NCI-H187 treated with DMSO at 0.1 percent for 48 hours (cell line): ENCODE measurements at places on chromosomes 11 and 22.

GRCh38 chr11:64856382-64857227 lies 12.2 kb upstream of the CDC42BPG start:
- no peak for DNase-seq

DNA sequence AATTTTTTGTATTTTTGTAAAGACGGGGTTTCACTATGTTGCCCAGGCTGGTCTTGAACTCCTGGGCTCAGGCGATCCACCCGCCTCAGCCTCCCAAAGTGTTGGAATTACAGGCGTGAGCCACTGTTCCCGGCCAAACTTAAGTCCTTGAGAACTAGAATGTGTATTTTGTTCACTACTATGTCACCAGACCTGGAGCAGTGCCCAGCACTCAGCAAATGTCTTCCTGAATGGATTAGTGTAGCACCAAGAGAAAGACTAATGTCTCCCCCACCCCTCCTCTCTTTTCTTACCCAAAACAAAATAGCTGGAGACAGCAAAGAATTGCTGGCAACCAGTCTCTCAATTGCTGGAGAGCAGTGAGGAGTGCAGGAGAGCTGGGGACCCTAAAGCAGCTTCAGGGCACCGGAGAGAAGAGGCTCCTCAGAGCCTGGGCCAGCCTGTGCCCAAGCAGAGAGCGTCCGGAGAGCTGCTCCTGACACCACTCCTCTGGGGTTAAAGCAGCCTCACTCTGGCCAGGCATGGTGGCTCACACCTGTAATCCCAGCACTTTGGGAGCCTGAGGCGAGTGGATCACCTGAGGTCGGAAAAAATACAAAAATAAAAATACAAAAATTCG lies 14.9 kb downstream of the SLC25A18 start:
- no peak for DNase-seq

GRCh38 chr11:61480994-61481335 lies 27.6 kb upstream of the LRRC10B start:
- peak; percentile 61 for DNase-seq

GRCh38 chr11:112634995-112635737 lies 326.1 kb upstream of the NCAM1 start:
- no peak for DNase-seq

DNA sequence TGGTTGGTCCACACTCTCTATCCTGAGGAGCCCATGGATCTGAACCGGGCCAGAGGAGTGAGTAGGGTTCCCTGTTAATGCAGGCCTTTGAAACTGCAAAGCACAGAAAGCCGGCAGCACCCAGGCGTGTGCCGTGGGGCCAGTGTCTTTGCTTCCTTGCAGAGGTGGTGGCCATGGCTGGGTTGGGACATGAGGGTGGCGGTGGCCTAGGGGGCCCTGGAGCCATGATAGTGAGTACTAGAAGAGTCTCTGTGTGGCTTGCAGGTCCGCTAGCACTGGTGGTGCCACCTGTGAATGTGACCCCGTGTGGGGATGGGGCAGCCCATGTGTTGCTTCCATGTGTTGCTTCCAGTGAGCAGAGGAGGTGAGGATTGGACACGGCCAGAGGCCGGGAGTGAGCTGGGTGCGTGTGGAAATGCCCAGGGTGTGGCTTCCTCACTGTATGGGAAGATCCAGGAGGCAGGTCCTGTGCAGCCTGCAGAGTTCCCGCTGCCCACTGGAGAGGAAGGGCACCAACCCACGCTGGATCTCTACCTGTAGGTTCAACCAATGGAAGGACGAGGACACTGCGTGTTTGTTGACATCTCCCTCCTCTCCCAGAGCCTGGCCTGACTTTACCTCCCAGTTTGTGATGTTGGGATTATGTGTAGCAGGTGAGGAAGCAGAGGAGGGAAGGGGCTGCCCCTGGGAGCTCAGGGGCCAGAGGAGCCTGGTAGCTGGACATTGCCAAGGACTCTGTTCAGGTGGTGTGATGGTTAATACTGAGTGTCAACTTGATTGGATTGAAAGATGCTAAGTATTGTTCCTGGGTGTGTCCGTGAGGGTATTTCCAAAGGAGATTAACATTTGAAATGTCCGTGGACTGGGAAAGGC lies 796.6 kb downstream of the TBC1D22A start:
- DNase-seq, result no peak

DNA sequence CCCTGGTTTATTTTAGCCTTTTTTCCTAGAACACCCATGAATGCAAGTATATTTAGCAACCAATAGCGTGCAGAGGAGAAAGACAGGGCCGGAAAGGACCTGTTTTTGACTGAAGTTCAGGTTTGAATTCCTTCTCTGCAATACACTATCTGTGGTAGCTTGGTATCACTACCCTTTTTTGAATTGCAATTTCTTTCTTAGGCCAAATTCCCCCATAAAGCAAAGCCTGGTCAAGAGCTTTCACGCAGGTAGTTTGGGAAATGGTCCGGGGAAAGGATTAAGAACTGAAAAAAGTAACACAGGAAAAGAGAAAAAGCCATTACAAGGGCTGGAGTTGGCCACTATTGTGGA lies 38.8 kb upstream of the PAMR1 start:
- no peak for DNase-seq

- DNase-seq, result no peak
These were observed 38.2 kb downstream of the OR10A6 start for GRCh38 chr11:7892840-7893254.

DNA sequence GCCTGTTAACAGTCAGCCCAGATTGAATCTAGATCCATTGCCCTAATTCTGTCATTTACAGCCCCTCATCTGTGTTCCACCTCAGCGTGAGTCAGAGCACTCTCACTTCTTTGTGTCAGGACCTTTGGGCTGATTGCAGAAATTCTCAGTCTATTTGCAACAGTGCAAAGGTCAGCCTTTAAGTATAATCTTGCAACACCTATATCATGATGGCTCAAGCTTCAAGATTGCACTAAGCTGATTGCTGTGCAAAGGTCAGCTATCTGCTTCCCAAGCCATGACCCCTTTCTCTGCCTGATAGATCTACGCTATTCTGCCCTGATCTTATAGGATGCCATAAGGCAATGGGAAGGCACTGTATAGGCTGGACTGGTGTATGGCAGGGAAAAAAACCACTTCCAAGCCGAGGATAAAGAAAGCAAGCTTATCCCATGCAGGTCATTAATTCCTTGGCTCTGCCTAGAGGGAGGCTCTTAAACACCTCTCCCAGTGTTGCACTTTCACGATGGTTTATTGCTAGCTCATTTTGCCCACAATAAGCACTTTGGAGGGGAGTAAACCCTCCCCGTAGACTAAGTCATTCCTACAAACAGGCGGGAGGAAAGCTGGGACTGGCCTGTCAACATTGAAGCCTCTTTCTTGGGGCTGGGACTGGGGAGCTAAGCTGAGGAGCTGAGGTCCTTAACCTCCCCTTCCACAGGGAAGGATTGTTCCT lies 100.6 kb downstream of the RRAS2 start:
- DNase-seq, result no peak

DNA sequence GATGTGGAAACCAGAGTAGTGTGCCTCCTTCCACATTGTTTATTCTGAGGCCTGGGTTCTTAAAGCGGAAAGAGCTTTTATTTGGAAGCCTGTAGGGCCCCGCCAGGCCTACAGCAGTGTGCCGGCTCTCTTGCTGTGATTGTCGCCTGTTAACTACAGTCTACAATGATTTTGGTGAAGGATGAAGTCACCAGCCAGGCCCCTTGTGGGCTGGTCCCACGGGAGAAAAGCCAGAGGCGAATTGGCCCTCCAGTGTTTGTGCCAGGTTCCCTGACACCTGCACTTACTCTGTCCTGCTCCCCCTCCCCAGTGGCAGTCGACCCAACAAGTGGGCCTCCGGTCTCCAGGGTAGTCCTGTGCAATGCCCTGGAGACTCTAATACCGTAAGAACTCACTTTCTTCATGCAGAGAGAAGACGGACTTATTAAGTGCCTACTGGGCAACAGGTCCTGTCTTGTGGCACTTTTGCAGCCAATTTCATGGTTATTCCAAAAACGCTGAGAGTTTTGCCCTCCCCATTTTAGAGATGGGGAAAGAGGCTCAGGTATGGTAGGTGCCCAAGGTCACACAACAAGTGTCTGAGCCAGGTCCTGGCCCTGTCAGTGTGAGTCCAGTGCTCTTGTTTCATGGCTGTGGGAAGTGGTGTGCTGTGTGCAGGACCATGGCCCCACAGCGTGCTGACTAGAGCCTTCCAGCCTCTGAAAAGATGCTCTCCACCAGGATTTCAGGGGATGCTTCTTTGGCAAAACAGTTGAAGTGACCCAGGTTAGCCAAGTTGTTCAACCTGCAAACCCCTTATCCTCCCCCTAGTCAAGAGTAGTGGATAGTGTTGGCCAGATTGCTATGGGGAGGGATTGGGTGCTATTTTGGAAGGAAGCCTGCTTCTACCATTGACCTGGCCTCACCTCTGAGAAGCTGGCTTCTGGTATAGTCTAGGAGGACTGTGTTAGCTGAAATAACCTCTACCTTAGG lies 1.4 kb downstream of the MICAL2 start:
- DNase-seq, result no peak

DNA sequence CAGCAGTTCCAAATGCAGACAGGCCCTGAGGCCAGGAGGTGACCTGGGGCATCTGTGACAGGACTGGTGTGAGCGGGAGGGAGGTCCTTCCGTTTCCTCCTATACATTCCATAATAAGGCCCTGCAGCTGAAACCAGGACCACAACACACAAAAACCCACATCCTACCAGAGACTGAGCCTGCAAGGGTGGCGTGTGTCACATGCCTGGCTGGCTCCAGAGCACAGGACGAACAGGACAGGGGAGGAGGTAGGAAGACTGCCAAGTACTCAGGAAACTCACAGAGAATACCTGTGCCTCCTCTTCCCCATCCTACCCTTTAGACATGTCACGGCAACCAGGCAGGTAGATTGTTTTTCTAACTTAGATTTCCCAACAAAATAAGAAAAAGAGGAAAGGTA lies 103.9 kb downstream of the ARL14EP start:
- DNase-seq, result no peak

GRCh38 chr11:33735271-33736147 lies 714 bp downstream of the CD59 start:
- no peak for DNase-seq

DNA sequence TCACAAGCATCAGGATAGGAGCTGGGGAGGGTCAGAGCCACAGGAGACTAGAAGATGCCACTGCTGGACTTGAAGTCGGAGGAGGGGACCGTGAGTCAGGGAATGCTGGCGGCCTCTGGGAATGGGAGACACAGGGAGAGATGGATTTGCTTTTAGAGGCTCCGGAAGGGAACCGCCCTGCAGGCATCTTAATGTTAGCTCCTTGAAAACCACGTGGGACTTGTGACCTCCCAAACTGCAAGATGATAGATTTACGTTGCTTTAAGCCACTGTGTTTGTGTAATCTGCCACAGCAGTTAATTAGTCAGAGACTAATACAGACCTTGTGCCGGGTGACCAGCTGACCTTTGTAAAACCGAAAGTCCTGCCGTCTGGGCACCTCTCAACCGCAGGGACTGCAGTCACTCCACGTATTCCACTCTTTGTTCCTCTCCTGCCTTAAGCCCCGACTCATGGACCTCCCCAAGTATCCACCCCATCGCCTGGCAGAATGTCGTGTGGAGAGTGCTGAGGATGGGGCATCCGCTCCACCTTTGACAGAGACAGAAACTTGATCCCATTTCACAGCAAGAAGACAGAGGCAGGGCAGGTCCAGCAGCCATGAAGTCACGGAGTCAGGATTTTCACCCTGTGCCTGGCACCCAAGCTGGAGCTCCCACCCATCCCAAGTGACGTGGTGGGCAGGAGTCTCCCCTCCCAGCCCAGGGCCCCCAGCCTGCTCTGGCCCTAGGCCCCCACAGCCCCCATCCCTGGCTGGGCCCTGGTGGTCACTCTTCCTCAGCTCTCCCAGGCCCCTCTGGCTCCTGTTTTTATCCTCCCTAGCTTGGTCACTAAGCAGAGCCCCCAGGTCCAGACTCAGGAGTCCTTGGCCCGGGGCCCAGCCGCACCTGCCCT lies 19.4 kb upstream of the CTSD start:
- DNase-seq, result no peak

DNA sequence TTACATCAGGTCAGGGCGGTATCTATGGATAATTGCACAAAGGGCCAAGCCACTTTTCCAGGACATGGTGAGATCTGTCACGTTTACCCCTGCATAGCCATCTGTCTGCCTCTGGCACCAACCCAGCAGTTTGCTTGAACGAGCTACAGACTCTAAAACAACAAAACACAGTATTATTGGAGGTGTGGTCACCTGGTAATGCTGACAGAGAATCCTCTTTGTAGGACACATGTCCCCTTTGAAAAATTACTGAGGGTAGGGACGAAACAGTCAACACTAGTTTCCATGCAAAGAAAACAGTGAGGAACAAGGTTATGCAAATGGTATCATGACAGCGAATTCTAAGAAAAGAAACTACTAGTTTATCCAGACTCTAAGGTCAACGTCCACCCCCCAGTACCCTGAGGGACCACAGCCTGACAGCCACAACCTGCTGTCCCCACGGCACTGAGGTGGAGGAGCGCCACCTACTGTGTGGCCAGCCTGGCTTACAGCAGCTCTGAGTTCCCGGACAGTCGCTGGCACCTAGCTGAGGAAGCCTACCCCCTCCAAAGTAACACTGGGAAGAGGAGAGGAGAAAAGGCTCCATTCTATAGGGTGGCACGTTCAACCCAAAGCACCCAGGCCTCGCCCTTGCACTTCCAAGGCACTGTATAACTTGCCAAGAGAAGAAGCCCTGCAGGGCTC lies 117.4 kb upstream of the BID start:
- DNase-seq, result no peak

GRCh38 chr11:44711787-44712608 lies 14.8 kb upstream of the TSPAN18 start:
- no peak for DNase-seq

GRCh38 chr11:30045921-30046577 lies 29.2 kb upstream of the KCNA4 start:
- DNase-seq, result no peak

DNA sequence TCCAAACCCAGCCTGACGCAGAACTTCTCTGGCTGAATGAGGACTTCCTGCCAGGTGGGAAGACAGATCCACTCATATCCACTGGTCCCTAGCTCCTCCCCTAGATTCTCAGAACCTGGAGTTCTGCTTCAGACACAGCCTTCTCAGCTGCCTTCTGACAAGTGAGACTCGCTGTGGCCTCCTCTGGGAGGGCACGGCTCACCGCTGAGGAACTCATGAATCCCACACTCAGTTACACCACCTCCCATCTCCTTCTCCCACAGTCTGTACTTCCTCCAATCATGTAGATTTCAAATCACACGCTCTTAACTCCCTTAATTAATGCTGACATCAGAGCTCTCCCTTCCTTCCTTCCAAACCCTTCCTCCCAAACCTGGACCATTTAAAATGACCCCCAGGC lies 86.4 kb upstream of the TMEM45B start:
- DNase-seq, result no peak

DNA sequence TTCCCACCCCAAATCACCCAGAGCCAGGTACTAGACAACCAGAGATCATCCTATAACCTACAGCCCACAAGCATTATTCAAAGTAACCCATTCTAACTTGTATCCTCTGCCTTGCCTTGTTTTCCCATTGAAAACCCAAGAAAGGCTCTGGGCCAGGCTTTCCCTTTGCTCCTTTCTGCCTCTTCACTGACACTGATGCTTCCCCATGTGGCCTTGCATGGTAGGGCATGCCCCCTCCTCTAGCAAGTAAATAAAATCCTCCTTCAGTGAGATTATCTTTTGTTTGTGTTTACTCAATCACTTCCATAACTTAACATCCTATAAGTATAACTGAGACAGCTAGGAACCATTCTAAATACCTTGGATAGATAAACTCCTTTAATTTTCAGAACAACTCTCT lies 65.6 kb upstream of the FAR1 start:
- DNase-seq, result no peak
